ENCODE measurements at places on chromosomes 7 and 10.

GRCh38 chr7:21544715-21545114, 1.9 kb downstream of the DNAH11 start:
- DNase-seq, result no peak

GRCh38 chr10:73218431-73219191, 28.4 kb downstream of the DNAJC9 start:
- peak; percentile 46 for DNase-seq

GRCh38 chr10:98745645-98746044, 298.9 kb upstream of the HPS1 start:
- no peak for DNase-seq

DNA sequence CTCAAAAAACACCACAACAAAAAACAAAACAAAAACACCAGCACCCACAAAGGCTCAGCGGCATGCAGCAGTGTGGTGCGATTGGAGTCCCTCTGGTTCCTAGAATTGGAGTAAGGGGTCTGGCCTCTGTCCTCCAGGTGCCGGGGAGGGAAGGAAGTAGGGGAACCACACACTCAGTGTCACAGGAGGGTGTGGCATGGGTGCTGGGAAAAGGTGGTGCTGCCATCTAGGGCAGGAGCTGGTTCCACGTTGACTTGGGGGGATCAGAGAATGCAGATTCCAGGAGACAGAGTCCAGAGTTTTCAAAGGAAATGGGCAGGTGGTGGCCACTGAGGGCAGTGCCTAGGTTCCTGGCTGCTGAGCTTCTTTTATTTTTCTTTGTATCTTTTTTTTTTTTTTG, 19.8 kb upstream of the WIPI2 start:
- no peak for DNase-seq

GRCh38 chr10:133079836-133080682, 7.7 kb upstream of the ADGRA1 start:
- peak; percentile 55 for DNase-seq

- no peak for DNase-seq
These were observed 63.7 kb downstream of the ZNRF2 start for GRCh38 chr7:30348083-30348560.
